Panc1 (cell line): ENCODE measurements at places on chromosomes 12 and 14.

DNA sequence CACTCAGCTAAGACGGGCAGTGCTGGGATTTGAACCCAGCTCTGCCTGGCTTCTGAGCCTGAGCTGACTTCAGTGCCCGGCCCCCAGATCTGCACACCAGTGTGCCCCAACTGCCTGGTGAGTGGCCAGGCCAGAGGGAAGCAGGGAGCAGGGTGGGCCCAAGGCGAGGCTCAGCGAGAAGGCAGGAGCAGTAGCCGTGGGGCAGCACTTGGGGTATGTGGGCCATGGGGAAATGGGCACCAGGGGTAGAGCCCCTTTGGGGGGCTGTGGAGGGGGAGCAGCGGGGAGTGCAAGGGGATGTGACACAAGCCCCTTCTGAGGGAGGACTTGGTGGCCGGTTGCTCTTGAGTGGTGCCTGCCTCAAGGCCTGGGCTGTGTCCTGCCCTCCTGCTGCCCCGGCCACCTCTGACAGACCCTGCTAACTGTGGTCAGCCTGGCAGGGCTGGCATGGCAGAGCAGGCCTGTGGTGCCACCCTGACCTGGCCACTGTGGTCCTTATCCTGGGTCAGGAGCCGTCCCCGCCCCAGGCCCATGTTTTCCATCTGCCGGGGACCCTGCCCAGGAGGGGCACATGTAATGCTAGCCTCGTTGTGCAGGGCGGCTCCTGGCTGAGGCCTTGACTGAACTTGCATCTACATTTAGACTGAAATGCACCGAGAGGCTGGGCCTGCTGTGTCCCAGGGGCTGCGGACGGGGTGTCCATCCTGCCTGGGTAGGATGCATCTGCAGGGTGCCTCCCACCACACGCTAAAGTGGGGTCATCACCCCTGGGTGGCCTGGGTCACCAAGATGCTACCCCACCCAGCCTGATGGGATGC lies 90.5 kb downstream of the KIF26A start:
- DNase-seq = no peak

- no peak for DNase-seq
Observed at GRCh38 chr14:74265301-74265965, 26.2 kb downstream of the VSX2 start.

- no peak for DNase-seq
Observed at GRCh38 chr14:61460718-61461611, 139.6 kb downstream of the PRKCH start.

- DNase-seq = no peak
Observed at GRCh38 chr12:51721282-51721940, 127.1 kb downstream of the FIGNL2 start.

DNA sequence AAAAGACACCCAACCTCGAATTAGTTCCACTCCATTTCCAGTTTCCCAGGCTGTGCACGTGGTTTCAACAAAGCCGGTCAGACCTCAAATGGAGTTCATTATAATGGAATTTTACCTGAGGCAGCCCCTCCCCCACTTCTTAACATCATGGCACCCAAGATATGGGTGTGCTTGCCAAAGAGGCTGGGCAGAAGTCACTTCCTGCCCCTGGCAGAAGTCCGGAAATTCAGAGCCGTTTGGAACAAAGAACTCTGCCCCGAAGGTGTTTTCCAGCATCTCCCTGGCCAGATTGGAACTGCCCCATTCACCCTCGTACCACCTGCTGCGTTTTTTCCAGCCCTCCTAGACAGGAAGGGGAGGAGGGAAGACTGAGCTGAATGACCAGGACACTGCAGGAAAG lies 8.2 kb downstream of the VDR start:
- no peak for DNase-seq

- no peak for DNase-seq
Observed at GRCh38 chr12:101878243-101878821, 952 bp downstream of the DRAM1 start.

- no peak for DNase-seq
Observed at GRCh38 chr12:99147130-99147529, 500.4 kb upstream of the GARIN6 start.

GRCh38 chr12:59320112-59320511 lies 275.7 kb upstream of the SLC16A7 start:
- no peak for DNase-seq

DNA sequence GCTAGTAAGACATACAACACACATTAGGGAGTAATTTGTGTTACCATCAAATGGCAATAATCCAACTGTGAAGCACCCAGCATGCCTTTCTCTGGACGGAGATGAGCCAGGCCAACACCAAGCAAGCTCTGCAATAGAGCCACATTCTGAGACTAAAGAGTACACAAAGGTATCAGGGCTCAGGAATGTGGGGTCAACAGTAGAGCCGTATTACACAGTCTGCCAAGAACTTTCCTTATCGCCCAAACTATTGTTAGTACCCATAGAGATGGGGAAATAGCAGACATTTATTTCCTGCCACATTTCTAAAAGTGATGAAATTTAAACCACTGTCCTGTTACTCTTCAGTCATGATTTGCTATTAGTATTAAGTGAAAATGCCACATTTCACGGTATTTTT lies 113.7 kb downstream of the BMP4 start:
- no peak for DNase-seq

DNA sequence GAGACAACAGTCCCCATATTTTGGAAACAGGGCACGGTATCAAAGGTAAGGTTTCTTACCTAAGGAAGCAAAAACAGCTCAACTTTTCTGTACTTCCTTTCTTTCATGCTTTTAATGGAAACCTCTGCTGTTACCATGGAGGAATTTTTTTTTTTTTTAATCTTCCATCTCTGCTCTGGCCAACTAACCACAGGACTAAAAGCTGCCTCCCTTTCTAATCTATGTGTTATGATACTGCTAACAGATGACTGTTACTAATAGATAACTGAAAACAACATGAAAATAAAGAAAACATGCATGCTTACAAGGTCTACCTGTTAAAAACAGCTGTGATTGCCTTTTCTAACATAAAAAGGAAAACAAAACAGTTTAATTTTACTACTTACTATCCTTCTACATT lies 168.4 kb downstream of the SOX5 start:
- DNase-seq = no peak
